Glutamatergic neuron (in vitro differentiated cells): ENCODE measurements at places on chromosomes 1 and 21. TPM values are rescaled to one million over a fixed set of nuclear protein-coding genes. Genes with fewer than 3 reads are reported as not detected.

GRCh38 chr1:20964540-20965484 is 177.7 kb upstream of the HP1BP3 start:
- DNase-seq: no peak

- no peak for DNase-seq
These were observed 133.9 kb upstream of the B3GALT2 start for GRCh38 chr1:193320270-193320669.

GRCh38 chr1:164756741-164757140 is 197.8 kb downstream of the PBX1 start:
- no peak for DNase-seq

GRCh38 chr1:99170516-99170915 is 93.8 kb upstream of the PLPPR4 start:
- no peak for DNase-seq

DNA sequence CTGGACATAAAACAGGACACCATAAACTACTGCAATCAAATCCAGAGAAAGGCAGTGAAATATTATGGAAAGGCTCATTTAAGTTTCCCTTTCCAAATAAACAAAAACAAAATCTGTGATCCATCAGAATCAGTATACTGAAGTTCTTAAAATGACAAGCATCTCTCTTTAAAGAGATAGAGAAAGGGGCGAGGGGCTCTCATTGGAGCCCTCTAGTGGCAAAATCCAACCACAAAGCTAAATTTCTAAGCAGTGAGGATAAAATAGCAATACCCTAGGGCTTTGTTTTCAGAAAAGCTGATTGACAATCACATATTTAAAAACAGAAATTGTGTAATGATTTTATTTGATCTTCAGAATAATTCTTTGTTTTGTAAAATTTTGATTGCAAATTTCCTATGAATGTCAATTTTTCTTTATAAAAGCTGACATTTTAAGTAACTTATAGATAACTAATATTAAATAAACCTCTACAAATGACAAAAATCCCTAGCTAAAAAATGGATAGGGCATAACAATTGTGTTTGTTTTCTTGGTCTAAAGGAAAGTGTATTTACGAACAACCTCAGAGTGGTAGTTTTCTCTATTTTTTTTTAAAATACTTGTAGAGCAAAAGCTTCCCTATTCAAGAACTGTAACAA is 138.2 kb downstream of the COL24A1 start:
- no peak for DNase-seq

DNA sequence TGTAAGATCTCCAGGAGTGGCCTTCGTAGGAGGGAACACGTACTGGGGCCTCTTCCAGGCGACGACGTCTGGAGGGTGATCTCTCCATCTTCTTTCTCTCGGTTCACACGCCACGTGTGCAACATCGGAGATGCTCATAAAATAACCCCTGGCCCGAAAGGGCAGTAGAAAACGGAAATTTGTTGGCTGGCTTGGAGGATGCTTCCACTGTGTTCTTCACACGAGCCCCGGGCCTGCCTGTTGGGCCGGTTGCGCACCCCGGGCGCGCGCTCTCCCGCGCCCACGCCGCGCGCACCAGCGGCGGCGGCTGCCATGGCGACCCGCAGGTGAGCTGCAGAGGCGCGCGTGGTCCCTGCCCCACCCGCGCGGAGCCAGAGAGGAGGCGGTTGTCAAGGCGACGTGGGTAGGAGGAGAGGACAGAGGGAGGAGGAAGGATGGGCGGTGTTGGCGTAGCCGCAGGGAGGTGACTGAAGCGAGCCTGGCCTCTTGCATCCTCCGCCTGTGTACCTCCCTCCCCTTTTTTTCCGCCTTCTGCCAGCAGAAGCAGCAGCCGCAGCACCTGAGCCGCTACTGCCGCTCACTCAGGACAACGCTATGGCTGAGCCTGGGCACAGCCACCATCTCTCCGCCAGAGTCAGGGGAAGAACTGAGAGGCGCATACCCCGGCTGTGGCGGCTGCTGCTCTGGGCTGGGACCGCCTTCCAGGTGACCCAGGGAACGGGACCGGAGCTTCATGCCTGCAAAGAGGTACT is at the start of gene ELAPOR1:
TSS of gene ELAPOR1 (plus strand) at position 526 of the 752 bp plus-strand sequence. CDS start at position 595, 69 bp downstream.
- peak; percentile 60 for DNase-seq

DNA sequence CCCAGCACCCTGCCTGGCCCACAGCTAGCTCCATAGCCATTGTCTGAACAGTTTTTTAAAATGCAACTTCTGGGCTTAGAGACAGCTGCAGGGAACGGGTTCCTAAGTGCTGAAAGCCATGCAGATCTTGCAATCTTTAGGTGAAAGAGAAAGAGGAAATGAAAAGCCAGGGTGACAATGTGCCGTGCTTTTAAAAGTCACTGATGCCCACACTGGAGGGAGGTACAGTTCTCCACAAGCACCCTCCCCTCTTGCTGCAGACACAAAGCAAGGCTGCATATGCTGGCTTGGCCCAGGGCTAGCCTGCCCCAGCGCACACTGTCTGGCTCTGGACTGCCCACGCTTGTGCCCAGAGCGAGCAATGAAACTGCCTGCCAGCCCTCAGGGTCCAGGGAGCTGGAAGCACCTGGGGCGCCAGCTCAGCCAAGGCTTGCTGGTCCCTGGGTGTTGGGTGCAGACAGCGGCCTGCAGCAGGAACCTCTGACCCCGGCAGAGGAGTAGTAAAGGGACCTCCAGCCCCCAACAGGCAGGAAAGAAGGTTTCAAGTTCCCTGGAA is 70.4 kb downstream of the AJAP1 start:
- DNase-seq: no peak

- DNase-seq: no peak
These were observed 20.9 kb upstream of the NCMAP start for GRCh38 chr1:24535021-24535424.

DNA sequence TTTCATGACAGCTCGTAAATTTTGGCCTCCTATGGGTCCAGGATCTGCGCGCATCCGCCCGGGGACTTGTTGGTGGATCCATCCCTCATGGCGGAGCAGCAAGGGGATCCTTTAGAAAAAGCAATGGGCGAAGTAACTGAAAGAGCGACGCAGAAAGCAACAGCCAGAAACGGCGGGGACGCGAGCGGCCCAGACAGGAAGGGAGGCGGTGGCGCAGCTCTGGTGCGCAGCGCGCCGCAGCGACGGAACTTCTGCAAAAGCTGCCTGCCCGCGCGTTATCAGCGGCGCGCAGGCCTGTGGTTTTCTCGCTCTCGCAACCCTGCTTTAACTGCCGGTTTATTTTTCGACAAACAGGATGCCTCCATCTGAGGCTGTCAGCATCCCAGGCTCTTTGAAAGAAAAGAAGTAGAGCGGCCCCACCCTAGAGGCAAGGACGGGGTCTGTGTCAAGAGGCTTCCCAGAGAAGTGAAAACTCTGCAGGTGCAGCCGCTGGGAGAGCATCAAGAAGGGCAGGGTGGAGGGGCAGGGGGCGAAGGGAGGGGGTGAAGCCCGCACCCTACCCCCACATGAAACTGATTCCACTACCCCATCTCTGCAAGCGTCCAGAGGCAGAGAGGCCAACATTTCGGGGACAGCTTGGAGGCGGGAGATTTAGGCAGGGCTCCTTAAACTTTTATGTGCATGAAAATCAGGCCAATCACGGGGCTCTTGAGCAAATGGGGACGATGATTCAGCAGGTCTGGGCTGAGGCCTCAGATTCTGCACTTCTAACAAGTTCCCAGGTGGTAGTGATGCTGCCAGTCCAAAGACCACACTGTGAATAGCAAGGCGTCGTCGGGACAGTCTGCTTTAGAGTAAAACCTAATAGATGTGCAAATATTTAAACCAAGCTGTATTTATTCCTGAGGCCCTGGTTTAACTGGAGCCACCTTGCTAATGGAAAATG is 22.2 kb downstream of the RUNX1 start:
- peak; percentile 63 for DNase-seq

DNA sequence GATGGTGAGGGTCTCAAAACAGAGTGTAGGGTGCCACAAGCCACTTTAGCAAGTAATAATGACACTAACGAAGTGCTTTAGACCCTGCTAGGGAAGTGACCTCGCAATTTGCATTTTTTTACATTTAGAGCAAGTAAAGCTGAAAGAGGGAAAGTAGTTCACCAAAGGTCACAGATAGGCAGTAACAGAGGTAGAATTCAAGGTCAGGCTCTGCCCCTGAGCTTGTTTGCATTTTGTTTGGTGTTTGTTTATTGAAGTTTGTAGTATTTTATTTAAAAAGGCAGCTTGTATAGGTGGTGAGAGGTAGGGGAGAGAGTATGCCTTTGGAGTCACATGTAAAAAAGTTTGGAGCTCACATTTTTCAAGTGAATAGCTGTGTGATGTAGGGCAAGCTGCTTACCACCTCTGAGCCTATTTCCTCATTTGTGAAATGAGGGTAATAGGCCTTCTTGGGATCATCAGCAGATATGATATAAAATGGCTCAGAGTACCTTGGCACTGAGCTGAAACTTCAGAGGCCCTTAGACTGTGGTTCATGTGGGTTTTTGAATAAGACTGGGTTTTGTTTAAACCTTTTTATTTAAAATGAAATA is 142.5 kb downstream of the TRABD2B start:
- no peak for DNase-seq

DNA sequence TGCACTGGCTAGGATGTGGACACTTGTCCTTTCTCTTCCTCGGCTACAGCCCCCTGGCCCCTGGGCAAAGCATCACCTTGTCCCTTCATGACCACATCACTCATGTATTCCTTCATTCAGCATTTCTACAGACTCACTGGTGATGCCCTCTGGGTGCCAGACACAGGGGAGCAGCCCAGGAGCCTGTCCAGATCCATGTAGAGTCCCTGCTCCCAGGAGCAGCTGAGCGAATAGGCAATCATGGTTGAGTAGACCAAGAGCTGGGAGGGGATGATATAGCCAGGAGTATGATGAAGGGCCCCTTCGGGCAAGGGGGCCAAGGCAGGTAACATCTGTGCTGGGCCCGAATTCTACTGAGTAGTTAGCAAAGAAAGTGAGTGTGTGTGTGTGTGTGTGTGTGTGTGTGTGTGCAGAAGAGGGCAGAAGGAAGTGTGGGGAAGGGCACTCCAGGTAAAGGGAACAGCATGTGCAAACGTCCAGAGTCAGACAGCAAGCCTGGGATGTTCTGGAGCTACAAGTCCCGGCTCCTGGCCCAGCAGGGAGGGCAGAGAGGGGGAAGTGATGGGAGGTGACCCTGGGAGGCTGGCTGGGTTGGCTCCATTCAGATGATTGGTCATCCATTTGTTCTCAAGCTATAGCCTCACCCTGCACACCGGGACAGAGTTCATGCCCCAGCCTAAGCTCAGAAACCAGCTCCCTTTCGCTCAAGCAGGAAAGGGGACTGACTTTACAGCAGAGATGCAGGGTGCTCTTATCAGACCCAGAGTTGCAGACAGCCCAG is 21.0 kb upstream of the PIK3CD start:
- no peak for DNase-seq

- DNase-seq: peak; percentile 55
These were observed 95.9 kb downstream of the EPHB2 start for GRCh38 chr1:22806584-22806983.

DNA sequence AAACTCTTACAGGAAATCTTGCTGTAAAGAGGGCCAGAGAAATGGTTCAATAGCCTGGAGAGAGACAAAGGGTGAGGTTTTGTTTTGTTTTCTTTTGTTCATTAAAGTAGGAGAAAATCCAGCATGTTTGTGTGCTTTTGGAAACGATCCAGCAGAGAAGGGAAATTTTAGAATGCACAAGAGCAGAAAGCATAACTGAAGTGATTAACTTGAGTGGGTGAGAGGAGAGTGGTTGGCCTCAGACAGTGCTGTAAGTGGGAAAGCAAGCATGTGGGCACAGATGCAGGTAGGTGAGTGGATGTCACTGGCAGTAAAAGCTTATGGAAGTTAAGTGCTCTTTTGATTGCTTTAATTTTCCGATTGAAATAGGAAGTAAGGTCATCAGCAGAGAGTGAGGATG is 50.2 kb downstream of the EEIG2 start:
- no peak for DNase-seq

- no peak for DNase-seq
These were observed 16.3 kb upstream of the RPS8 start for GRCh38 chr1:44759077-44759476.

GRCh38 chr1:222991908-222992307 is 151.1 kb downstream of the TLR5 start:
- DNase-seq: no peak

DNA sequence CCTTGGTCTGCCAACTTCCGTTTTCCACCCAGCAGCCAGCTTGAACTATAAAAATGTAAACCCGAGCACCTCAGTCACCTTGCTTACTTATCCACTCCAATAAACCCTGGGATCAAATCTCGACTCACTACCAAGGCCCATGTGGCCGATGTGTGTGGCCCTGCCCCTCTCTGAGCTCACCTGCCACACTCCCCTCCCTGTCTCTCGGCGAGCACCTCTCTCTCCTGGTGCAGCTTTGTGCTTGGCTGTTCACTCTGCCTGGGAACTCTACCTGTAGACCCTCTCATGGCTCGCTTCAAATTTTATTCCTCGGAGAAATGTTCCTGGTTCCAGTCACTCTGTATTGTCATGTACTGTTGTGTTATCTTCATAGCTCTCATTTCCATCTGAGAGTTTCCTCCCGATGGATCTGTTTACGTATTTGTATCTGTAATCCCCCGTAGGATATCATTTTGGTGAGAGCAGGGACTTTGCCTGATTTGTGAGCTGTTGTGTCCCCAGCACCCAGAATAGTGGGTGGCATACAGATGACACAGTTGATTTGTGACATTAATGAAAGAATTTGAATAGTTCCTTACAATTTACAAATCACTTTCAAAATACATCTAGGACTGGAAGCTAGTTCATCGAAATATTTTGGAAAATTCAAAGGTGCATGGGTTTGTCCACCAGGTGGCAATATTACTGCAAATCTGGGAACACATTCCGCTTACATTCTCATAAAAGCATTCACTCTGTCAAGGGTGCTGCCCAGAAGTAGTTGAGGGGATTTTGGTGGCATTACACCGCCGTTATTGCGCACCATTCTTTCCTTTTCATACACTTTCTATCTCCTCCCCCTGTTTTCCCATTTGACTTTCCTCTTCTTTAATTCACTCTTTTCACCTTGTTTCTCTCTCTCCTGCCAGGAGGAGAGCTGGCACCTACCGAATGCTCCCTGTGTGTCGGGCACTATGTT is 95.3 kb downstream of the ABCA4 start:
- DNase-seq: no peak

- no peak for DNase-seq
These were observed 670.0 kb downstream of the NCAM2 start for GRCh38 chr21:21668198-21668597.

- no peak for DNase-seq
These were observed 88.8 kb downstream of the LAMC2 start for GRCh38 chr1:183274836-183275235.

GRCh38 chr1:247530785-247531184 is 5.5 kb downstream of the OR2C3 start:
- DNase-seq: no peak

LEPROT gene
- total RNA-seq: 56.0 TPM

SLAMF6 gene
- not detected for total RNA-seq
